ENCODE measurements at places on chromosomes 16 and 17.
A peak's percentile ranks its signal among the peaks of the same experiment; 100 is the strongest.

GRCh38 chr17:82864713-82865248, 25.0 kb upstream of the ZNF750 start:
- DNase-seq: no peak

DNA sequence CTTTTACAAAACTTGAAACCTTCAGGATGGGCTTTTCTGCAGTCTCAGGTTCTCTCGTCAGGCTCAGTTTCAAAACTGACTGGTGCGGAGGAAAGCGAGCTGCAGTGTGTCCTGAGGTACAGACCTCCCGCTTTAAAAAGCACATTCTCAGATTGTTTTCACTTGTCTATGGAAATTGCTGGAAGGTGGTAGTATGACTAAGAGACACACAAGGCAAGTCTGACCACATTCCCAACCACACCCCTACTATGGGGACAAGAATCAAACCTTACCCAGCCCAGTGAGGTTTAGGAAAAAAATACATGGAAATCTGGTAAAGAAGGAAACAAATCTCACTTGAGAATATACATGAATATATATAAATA, 18.2 kb downstream of the SRP68 start:
- peak; percentile 15 for DNase-seq

GRCh38 chr17:413016-413350, 60.4 kb upstream of the RPH3AL start:
- no peak for DNase-seq

- DNase-seq: no peak
Observed at GRCh38 chr17:15261258-15261801, 3.8 kb downstream of the PMP22 start.

DNA sequence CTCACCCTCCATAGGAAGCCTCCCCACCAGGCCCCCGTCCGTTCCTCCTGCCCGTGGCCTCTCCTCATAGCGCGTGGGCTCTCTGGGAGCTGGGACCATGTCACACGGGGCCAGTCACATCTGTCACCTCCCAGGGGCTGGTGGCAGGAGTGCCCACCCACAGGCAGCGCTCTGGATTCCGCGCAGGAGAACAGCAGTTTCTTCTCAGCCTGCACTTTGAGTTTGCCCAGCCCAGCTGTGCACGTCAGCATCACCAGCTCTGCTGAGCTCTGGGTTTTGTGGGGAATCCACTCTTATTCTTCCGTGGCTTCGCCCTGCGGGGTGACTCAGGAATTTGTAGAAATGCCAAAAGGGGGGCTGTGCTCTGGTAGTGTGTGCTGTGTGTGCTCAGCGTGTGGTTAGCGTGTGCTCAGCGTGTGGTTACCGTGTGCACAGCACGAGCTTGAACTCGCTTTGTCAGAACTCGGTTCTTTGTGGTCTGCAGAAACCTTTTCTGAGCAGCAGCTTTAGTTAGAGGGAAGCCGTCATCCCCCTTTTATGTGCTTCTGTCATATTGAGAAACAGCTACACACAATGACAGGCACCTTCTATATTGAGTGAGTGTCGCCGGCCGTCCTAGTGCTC, 3.2 kb downstream of the ACSF3 start:
- no peak for DNase-seq

- DNase-seq: no peak
Observed at GRCh38 chr17:61813211-61813610, 50.1 kb downstream of the BRIP1 start.

DNA sequence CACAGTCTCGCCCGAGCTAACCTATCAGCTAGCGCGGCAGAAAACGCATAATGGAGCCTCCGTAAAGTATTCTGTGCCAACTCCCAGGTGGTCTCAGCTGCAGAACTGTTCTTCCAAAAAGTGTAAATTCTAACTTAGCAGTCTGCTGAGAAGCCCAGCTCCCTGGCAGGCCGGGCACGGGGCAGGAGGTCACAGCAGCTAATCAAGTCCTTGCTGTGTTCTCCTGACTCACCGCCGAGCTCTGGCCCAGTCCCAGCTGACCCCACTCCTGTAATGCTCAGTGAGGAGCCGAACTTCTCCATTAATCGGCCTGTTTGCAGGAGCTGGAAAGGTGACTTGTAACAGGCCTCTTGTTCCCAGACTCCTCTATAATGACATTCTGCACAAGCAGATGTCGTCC, 193.3 kb downstream of the IRX3 start:
- no peak for DNase-seq

- no peak for DNase-seq
Observed at GRCh38 chr17:41396996-41397660, at the start of gene KRT31. Gene KRT31 (minus strand): TSS chr17:41397608. CDS start chr17:41397539, 69 bp downstream.

GRCh38 chr16:69089091-69089910, 16.2 kb upstream of the HAS3 start:
- no peak for DNase-seq

GRCh38 chr17:45332989-45333701, 16.3 kb upstream of the MAP3K14 start:
- DNase-seq: no peak

DNA sequence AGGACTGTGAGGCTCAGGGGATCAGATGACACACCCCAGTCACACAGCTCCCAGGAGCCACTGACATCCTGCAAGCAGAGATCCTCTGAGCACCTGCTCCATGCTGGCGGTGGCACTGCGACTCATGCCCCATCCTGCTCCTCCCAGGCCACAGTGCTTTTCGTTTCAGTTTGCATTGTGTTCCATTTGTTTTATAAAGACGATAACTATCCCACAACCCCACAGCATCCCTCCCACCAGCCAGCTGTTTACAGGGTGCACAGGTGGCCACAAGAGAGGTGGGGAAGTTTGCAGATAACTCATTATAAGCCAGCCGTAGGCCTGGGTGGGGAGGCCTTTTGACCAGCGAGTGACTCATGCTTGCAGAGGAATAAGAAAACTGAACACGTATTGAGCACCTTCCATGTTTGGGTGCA, 28.2 kb downstream of the BCO1 start:
- DNase-seq: no peak

- DNase-seq: no peak
Observed at GRCh38 chr16:16861546-16861945, 482.6 kb downstream of the NPIPA7 start.

GRCh38 chr16:9511389-9511788, 419.9 kb downstream of the HAPSTR1 start:
- DNase-seq: no peak

DNA sequence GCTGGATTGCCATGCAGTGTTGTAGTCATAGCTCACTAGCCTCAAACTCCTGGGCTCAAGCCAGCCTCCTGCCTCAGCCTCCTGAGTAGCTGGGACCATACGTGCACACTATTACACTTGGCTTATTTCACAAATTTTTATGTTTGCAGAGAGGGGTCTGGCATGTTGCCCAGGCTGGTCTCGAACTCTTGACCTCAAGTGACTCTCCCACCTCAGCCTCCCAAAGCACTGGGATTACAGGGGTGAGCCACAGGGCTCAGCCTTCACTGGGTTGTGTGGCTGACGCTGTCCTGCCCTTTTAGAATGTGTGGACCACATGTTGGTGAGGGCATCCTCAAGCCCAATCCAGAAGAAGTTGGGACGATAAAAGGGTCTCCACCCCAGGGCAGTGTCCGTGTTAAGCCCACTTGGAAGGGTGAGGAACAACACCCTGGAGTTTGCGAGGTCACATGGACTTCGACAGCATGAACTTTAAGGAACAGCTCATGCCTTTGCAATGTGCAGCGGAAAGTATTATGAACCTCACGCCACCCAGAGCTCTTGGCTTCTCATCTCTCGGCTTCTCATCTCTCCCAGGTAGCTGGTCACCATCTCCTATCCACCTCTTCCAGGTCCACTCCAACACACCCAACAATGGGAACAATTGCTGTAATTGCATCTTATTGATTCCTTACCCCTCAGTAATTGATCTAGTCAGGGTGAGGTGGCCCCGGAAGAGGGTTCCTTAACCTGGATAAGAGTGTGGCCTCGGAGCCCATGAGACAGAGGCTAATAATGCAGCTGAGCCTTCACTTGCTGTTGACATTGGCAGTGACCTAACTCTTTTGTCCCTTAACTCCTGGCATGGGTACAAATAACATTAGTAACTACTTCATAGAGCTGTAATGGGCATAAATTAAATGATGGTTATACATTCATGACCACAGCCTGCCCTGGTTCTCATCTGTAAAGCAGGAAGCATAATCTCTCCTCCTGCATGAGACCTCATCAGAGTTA, 6.7 kb downstream of the FOXL1 start:
- DNase-seq: no peak

DNA sequence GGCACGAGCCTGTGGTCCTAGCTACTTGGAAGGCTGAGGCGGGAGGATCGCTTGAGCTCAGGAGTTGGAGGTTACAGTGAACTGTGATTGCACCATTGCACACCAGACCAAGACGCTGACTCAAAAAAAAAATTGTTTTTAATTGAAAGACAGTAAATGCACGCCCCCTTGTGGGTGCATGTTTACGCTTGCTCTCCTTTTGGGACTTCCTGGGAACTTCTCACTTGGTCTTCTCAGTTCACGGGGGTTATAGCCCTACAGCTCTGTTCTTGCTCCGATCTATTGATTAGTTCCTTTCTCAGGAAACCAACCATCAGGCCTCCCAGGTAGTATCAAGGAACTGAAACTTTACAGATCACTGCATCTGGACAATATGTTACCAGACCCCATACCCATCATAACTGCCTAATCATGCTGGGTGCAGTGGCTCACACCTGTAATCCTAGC, 14.2 kb upstream of the RIPOR1 start:
- DNase-seq: no peak

- peak; percentile 1 for DNase-seq
Observed at GRCh38 chr16:83956336-83957289, 3.6 kb downstream of the OSGIN1 start.

DNA sequence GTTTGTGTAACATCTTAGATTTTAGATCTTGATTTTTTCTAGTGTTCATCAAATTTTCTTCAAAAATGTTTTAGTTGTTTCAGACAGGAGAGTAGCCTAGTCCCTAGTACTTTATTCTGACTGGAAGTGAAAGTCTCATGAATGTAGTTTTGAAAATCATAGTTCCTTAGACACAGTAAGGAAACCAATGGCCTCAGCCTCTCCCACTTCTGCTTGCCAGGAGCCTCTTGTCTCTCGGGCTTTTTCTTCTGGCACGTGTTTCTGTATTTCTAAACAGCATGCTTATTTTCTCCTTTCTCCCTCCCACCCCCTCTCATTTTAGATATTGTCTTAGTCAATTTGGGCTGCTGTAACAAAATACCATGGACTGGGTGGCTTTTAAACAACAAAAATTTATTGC, 9.8 kb downstream of the SLFN5 start:
- DNase-seq: no peak

DNA sequence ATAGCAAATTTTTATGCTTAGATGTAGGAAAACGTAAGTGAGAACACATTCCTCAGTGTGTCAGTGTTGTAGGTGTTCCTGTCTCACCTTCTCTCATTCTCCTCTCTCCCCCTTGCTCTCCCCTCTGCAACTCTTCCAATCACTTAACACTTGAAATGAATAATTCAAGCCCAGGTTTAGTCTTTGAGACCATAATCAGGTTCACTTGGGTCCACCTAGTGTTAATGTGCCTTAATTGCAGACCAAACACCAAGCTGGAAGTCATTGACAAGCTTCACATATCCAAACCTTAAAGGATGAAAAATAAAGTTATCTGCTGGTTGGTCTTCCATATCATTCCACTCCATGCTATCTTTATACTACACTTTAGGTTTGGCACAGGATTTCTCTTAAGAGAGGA, 37.0 kb downstream of the STXBP4 start:
- no peak for DNase-seq

- DNase-seq: peak; percentile 15
Observed at GRCh38 chr17:15436473-15437302, 30.7 kb downstream of the CDRT4 start.

DNA sequence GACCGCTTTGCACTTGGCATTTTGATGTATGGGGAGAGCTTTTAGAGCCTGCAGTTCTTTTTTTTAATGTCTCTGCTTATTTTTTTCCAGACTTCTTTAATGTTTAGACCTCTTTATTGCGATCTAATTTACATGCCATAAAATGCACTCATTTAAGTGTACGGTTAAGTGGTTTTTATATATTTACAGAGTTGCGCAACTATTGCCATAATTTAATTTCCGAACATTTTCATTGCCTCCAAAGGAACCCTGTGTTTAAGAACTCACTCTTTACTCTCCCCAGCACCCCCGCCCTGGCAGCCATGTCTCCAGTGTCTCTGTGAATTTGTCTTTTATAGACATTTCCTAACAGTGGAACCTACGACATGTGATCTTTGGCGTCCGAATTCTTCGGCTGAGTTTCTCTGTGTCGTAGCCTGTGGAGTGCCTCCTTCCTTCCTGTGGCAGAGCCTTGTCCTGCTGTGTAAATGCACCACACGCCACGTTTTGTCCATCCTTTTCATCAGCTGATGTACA, 24.0 kb downstream of the ZNF750 start:
- no peak for DNase-seq

GRCh38 chr16:15644267-15644961, 1.5 kb upstream of the MARF1 start:
- DNase-seq: no peak

- DNase-seq: no peak
Observed at GRCh38 chr17:66488864-66489263, 186.5 kb downstream of the PRKCA start.

GRCh38 chr17:17812211-17813054, 24.4 kb downstream of the SREBF1 start:
- no peak for DNase-seq

- DNase-seq: no peak
Observed at GRCh38 chr16:10067406-10067805, 114.8 kb downstream of the GRIN2A start.

GRCh38 chr16:17336530-17336900, 134.2 kb downstream of the XYLT1 start:
- DNase-seq: no peak

DNA sequence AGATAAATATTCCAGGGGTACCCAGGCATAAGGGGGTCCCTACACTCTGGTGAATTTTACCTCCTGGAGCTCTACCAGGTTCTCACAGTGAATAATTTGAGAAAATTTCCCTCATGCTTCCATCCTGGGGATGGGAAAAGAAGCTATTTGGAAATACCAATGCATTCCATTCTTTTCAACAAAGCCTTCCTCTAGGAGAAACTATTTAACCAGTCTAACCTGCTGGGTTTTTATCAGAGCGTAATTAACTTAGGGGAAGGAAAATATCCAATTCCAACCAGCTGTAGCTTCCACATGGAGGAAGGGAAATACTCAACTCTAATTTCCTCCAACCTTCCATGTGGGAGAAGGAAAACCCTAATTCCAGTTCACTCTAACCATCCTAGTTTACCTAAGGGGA, 17.0 kb downstream of the MFSD6L start:
- DNase-seq: no peak

DNA sequence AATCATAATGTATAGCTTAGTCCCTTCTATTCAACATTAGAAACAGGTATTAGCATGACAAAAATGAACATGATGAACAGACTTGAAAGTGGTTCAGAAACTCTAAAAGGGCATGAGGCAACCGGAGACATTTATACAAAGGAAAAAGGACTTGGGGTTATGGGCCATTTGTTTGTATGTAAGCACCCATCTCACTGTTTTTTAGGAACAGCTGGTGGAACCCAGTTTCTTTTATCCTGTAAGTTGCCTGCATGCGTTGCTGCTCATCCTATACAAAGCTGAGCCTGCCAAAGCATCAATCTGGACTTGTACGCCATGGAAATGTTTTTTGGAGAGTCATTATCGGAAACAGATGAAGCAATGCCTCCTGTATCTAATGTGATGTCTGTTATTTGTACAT, 72.3 kb upstream of the NACA2 start:
- no peak for DNase-seq
